Skin of body (tissue), 3 donors: ENCODE measurements at places on chromosomes 3 and 15.
A peak's percentile ranks its signal among the peaks of the same experiment; 100 is the strongest.

GRCh38 chr3:43692085-43692855 lies 1.5 kb downstream of the ABHD5 start:
- no peak for DNase-seq

- DNase-seq = no peak
Measured at GRCh38 chr3:169158379-169158778, 505.1 kb downstream of the MECOM start.

DNA sequence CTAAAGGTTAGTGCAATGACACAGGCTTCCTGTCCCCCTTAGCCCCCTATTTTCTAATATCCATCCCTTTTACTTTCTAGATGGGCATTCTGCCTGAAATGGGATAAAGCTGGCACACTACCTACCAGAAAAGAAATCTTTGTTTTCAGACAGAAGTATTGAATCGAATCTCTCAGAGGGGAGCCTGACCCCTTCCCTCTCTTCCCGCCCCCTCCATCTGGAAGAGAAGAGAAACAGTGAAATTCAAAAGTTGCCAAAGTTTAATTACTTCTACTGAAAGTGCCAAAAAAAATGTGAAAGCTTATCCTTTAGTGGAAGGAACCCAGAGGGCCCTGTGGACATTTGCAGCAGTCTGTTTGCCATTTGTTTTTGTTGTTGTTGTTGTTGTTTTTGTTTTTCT lies 523.8 kb downstream of the AGBL1 start:
- DNase-seq = no peak

- no peak for DNase-seq
Measured at GRCh38 chr3:195182470-195182795, 88.5 kb downstream of the XXYLT1 start.

- no peak for DNase-seq
Measured at GRCh38 chr15:29223640-29224039, 46.0 kb downstream of the NSMCE3 start.

DNA sequence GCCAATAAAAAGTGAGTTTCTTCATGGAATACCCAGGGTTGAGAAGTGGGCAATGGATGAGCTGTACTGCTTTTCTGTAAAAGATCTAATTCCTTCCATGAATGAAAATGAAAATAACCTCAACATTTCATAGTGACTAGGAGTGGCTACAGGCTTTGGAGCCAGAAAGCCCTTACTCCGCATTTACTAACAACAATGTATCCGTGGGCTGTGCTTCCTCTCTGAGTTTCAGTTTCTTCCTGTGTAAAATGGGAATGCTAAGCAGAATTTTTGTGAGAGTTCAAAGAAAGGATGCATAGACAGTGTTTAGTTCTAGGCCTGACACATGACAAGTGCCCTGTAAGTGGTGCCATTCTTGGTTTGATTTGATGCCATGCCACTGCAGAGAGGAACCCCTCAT lies 47.5 kb upstream of the TM4SF1 start:
- no peak for DNase-seq

DNA sequence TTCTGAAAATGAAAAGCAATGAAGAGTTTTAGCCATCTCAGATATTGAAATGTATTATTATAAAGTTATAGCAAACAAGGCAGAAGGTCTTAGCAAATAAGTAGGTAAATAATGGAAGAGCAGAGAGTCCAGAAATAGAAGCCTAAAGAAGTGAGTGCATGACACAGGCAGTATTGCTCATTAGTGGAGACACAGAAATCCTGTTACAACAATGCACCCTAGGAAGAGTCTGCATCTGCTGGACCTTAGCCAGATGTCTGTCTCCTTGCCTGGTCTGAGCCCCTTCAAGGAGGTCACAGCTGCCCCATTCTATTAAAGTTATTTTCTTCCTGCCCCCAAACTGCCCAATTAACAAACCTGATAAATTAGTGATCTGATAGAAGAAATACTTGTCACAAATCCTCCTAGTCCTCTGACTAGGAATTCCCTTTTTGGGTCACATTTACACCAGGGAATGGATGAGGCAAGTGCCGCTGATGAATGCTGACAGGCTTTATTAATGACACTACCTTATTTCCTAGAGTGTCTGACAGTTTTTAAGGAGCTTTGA lies 51.9 kb downstream of the HOMER2 start:
- DNase-seq = no peak

- DNase-seq = peak; percentile 81
Measured at GRCh38 chr15:77118882-77119321, 48.0 kb upstream of the TSPAN3 start.

DNA sequence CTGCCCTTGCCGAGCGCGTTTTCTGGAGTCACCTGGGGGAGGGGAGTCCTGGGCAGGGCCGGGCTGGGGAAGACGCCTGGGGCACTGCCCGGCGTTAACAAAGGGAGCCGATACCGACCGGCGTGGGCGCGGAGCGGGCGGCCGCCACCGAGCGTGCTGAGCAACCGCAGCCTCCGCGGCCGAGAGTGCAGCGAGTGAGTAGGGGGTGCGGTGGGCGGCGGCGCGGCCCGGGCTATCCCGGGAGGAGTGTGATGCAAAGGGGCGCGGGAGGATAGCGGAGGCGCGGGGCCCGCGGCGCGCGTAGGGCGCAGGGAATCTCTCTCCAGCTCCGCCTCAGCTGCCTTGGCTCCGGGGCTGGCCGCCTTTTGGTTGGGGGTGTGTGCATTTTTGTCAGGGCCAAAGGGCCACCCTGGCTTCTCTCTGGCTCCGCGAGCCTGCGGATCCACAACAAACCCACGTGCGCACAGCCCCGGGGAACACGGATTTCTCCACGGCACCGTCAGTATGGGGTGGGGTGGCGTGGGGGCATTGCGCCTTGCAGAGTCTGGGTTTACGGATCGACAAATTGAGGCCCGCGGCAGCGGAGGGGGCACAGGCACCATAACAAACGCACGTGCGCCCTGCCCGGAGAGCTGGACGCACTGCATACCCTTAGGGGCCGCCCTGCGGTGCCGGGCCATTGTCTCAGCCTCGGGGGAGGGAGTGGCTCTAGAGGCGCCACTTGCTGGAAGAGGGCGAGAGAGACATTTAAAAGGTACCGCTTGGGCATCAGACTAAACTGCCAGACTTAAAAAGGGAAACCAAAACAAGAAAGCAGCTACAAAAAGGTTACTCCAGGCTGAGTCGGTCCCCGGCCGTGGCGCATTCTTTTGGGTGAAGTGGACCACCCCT lies 560 bp downstream of the ST6GAL1 start:
- no peak for DNase-seq

- no peak for DNase-seq
Measured at GRCh38 chr15:53843869-53844569, 84.6 kb upstream of the WDR72 start.

DNA sequence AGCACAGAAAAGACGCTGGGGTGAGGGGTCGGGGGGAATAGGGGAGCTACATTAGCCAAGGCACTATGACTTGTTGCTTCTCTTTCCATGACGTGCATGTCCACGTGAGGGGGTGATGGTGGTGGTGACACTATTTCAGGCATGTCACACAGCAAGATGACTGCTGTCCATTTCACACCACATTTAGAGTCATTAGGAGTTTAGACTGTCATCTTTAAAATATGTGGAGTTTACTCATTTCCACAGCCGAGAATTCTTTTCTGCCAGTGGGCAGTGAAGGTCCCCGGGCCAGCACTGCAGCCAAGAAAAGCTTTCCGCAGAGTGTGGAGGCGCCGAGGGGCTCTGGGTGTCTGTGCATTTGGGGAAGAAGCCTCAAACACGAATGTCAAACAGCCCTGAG lies 954 bp upstream of the DGKG start:
- DNase-seq = no peak

DNA sequence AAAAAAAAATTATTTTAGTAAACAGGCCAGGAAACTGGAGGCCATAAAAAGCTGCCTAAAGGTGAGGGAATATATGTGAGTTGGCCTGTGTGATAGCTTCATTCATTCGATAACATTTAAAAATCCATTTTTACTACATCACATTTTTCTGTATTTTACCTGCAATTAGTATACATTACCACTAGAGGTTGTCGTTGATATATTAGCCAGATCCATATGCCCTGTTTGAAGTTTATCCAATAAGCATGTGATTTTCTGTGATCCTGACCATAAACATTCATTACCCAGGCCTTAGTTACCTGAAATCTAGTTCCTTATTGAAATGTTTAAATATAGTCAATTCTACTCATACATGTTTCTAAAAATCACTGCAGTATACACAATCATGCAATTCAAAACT lies 71.4 kb downstream of the ARNT2 start:
- DNase-seq = no peak

- DNase-seq = no peak
Measured at GRCh38 chr15:73854265-73854664, 19.1 kb upstream of the TBC1D21 start.

- DNase-seq = no peak
Measured at GRCh38 chr15:92693691-92694331, 38.2 kb upstream of the FAM174B start.

DNA sequence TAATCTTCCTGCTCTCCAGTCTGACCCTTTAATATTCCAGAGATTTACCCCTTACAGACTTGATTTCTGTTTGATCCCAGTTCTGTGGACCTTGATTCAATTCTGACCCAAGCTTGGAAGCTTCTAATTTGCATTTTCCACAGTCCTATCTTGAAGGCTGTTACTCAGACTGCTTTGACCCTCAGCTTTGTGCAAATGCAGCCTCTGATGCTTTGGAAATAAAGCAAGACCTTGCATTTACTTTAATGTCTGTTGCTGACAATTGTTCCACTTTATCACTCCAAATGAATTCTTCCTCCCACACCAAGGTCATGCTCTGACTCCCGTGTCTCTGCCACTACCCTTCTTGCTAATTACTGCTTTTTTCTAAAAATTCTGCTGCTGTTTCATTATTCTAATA lies 886.0 kb downstream of the TUSC7 start:
- DNase-seq = no peak

DNA sequence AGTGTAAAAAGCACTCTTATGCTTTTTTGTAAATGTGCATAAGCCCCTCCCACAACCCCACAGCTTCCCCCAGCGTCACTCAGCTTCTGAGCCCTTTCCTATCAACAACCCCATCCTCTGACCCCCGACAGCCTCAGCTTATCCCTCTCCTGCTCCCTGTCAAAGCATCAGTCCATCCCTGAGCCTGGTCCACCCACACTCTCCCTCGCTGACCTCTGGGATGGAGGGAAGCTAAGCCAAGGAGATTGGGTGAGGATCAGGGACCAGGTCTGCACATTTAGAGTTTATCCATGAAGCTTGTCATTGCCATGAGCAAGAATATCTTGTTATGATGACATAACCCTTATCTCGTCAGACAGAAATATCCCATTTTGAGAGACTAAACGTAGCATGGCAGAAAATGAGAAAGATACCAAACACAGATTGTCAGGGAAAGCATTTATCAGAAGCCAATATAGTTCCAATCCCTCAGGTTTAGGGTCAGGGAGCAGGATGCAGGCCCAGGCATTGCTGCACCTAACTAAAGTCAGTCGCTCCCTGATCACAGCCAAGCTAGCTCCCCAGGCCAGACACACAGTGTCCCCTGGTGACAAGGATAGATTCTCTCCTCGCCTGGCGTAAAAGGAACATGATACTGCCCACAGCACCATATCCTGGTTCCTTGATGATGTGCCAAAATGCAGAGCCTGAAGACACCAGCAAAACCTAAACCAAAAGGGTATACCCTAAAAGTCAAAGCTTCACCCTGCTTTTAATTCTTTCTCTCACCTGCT lies 66.9 kb downstream of the DCLK3 start:
- DNase-seq = no peak

DNA sequence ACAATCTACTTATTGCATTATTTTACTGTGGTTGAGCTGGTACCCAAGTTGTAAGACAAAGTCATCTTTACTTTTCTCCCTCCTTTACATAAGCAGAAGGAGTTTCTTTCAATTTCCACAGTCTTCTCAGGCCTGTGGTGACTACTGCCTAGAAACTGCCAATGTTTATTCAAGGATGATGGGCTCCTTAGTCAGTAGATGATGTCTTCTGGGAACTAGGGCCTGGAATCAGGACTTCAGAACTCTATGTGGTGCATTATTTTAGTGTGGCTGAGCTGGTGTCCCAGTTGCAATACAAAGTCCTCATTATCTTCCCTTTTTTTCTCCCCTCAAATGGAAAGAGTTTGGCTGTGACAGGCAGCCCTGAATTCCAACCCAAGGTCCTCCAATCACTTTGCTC lies 1762.5 kb downstream of the SI start:
- no peak for DNase-seq

DNA sequence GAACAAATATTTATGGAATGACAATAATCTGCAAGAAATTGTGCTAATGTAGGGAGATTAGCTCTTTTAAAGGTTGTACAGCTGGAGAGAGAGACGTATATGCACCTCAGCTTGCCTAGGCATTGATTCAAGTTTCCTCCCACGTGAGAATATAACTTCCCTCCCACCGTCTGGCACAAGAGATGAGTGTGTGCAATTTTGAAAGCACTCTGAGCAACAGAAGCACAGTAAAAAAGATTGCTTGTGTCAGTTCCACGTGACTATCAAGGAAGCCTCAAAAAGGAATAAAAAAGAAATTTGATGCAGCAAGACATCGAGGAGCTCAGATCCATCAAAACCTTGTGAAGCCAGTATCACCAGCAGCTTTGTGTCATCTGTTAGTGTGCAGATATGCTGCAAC lies 435.3 kb downstream of the TUSC7 start:
- DNase-seq = no peak

GRCh38 chr3:150149651-150150051 lies 179.0 kb upstream of the PFN2 start:
- no peak for DNase-seq

DNA sequence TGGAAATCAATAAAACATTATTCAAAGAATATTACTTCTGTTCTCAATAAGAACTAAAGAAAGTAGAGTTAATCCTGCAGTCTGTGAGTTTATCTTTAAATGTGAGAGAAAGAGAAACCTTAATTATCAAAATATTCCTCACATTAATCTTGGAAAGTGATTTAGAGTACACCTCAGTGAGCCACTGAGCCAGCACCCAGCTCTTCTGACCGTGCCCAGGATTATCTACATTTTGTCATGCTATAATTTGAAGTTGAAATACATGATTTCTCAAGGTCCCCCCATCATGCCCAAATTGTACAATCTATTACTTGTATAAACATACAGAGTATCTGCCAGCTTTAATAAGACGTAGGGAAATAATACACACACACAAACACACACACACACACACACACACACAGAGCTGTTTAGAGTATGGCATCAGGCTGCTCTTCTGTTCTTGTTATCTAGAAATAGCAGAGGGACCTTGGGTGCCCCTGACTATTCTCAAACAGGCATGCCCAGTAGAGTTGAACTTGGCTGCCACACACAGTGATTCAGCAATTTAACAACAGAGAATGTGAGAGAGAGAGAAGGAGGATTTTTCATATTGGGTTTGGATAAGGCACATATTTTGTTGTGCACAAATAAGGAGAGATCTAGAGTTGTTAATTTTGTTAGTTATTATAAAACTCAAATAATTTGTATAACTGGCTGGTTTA lies 74.4 kb downstream of the P2RY1 start:
- no peak for DNase-seq

- DNase-seq = no peak
Measured at GRCh38 chr3:16311960-16312451, 47.0 kb downstream of the OXNAD1 start.

GRCh38 chr3:57989646-57990045 lies 18.6 kb upstream of the FLNB start:
- no peak for DNase-seq

DNA sequence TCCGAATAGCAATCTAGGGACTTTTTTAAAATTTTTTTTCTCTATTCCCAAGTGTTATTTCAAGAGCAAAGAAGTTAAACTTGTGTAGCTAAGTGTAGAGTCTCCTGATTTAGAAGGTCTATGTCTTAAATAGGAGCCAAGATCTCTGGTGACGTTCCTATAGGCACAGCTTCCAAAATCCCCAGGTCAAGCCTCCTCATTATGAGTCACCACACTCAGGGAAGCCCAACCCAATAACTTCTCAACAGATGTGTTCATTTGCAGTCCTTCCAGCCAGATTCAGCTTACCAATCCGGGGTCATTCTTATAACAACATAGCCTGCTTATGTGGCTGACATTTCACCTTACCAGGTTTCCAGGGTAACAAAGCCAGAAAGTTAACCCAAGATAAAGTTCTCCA lies 270.3 kb downstream of the IL5RA start:
- DNase-seq = no peak
